ENCODE measurements at places on chromosomes 4 and X. TPM values are rescaled to one million over a fixed set of nuclear protein-coding genes. Genes with fewer than 3 reads are reported as not detected.
A peak's percentile ranks its signal among the peaks of the same experiment; 100 is the strongest.

DNA sequence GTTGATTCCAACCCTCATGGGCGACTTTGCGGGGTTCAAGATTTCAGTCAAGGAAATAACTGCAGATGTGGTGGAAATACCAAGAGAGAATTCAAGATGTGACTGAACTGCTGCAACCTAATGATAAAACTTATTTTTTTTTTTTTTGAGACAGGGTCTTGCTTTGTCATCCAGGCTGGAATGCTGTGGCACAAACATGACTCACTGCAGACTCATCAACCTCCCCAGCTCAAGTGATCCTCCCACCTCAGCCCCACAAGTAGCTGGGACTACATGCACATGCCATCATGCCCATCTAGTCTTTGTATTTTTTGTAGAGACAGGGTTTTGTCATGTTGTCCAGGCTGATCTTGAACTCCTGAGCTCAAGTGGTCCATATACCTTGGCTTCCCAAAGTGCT lies 19.5 kb upstream of the WDFY3 start:
- DNase-seq = no peak
- no peak overlapping the region for H3K27ac ChIP-seq
- H3K36me3 ChIP-seq = no peaks in the 10 kb centered on the region
- H3K27me3 ChIP-seq = no peaks in the 10 kb centered on the region

The CSAG2 gene
- not detected for total RNA-seq

DNA sequence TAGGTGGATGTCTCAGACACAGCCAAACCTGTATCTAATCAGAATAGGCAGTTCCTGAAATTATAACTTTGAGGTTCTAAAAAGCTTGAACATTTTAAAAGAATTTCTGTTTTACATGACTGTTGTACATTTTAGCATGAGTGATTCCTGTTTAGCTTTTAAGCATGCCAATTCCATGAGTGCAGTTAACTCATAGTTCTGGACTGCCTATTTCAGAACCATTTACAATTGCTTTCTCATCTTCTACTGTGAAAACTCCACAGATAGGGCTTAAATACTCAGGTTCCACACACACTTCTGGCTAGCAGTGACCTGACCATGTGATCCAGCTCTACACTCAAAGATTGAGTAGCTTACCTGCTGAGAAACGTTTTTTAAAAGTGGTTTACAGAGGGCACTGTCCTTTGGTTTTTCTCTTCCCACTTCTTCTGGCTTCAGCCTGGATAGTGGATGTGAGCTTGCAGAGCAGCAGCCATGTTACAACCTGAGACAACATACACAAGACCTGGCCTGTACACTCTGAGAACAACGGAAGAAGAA lies 280.8 kb downstream of the ANKRD50 start:
- H3K27ac ChIP-seq = no peak overlapping the region
- no peaks in the 10 kb centered on the region for H3K4me1 ChIP-seq
- DNase-seq = no peak
- H3K27me3 ChIP-seq = no peaks in the 10 kb centered on the region

DNA sequence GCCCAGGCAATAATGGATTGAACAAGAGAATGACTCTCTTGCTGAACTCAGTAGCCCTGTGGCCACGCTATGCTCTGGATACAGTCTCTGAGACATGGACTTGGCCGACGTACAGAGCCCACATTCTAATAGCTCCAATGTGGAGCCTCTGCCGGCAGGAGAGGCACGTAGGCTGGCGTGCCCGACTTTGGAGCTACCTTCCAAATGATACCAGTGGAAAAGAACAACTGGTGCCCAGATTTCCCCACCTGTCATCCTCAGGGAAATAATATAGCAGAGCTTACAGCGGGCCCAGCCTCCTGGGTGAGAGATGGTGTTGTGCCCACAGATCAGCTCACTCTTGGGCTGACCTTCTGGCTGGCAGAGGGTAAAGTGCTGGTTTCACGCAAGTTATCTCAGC lies 10.6 kb downstream of the NDP start:
- no peak overlapping the region for H3K4me3 ChIP-seq
- H3K27ac ChIP-seq = no peak overlapping the region
- H3K36me3 ChIP-seq = no peaks in the 10 kb centered on the region
- no peaks in the 10 kb centered on the region for H3K4me1 ChIP-seq

DNA sequence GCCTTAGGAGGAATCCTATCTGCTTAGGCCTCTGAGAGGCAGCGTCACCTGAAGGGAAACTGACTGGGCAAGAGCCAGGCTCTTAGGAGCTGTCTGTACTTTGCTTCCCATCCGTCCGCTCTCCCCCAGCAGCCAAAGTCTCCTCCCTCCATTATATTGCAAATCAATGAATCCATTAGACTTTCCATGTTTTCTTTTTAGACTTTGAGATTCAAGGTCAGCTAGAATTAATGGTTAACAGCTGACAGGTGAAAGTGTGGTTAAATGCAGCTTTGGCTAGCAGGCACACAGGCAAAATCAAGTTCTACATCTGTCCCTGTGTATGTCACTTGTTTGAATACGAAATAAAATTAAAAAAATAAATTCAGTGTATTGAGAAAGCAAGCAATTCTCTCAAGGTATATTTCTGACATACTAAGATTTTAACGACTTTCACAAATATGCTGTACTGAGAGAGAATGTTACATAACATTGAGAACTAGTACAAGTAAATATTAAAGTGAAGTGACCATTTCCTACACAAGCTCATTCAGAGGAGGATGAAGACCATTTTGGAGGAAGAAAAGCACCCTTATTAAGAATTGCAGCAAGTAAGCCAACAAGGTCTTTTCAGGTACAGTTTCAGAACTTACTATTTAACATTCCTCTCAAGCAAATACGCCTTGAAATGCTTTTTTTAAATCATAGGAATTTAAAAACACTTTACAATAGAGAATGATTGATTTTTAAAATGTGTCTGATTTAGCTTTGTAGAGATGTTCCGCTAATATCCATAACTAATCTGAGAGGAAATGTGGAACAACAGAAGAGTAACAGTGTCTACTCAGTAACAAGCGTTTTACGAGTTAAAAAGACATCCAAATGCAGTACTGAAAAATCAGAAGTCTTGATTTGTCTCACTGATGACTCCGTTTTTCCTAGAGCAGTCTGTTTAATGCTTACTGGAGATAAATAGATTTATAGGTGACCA lies at the start of gene F11:
F11 (plus strand) TSS at position 507 of the 970 bp plus-strand sequence. CDS start 948 bp downstream, outside the sequence.
- no peak within 1 kb of the TSS for H3K4me3 ChIP-seq
- no peaks in the 10 kb centered on the region for H3K4me1 ChIP-seq
- H3K36me3 ChIP-seq = no peaks in the 10 kb centered on the region
- peak within 1 kb of the TSS; percentile 18 for H3K27ac ChIP-seq

The SCD5 gene
- total RNA-seq = 2.2 TPM

DNA sequence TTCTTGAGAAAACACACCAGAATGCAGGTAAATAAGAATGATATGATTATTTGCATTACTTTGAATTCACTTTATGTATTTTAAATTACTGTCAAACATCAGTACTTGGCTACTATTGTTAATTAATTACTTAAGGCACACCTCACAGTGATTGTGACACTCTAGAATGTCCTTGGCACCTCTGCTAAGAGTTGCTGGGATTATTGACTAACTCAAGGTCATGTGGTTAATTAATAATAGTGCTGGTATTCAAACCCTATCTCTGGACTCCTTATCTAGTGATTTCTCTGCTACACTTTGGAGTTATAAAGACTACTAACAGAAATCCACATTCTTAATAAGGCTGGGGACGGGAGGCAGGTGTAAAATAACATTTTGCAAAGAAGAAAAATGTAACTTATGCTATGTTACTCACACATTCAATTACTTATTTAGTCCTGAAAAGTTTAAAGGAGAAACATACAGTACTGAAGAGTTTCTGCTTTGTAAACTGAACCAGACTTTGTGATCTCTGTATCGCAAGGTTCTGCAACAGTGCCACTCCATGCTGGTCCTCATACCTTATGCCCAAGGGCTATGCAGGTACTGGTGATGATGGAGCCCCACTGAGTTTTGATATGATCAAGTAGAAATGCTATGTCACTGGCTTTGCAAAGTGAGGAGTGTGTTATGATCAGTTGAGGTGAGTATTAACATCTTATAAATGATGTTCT lies 242.7 kb downstream of the MID1IP1 start:
- no peak for DNase-seq
- no peaks in the 10 kb centered on the region for H3K27me3 ChIP-seq
- no peak overlapping the region for H3K27ac ChIP-seq
- H3K4me1 ChIP-seq = no peaks in the 10 kb centered on the region
- H3K36me3 ChIP-seq = no peaks in the 10 kb centered on the region

GRCh38 chr4:137468836-137469235 lies 63.5 kb downstream of the PCDH18 start:
- H3K36me3 ChIP-seq = no peaks in the 10 kb centered on the region
- no peak for DNase-seq
- H3K4me3 ChIP-seq = no peak overlapping the region
- H3K27ac ChIP-seq = no peak overlapping the region
- H3K27me3 ChIP-seq = no peaks in the 10 kb centered on the region
- no peaks in the 10 kb centered on the region for H3K4me1 ChIP-seq

DNA sequence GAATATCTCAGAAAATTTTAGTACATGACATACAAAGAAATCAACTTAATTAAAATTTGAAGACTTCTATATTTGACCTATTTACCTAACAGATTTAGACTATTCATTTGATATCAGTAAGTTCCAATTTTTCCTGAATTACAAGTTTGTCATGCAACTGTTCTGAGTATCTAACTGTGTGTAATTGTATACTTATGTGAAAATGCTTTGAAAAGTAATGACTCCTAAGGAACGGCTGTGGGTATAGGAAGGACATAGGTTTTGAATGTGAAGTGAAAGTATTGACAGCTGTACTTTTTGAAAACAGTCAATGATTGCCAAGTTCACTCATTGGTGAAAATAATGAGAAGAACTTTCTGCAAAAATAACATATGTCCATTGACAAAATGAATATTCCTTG lies 2.9 kb downstream of the GRIA2 start:
- no peaks in the 10 kb centered on the region for H3K36me3 ChIP-seq
- H3K4me3 ChIP-seq = no peak overlapping the region
- H3K4me1 ChIP-seq = no peaks in the 10 kb centered on the region
- H3K27me3 ChIP-seq = peaks cover 7% of the 10 kb centered on the region
- H3K27ac ChIP-seq = no peak overlapping the region
- DNase-seq = no peak
